Mesendoderm (in vitro differentiated cells): ENCODE measurements at places on chromosomes 5 and 9.

- no peak for DNase-seq
Observed at GRCh38 chr9:117488659-117489058, 73.8 kb upstream of the ASTN2 start.

- DNase-seq, result no peak
Observed at GRCh38 chr5:91839721-91840120, 456.6 kb upstream of the ARRDC3 start.

GRCh38 chr5:7983433-7983832 is 114.5 kb downstream of the MTRR start:
- DNase-seq, result no peak

DNA sequence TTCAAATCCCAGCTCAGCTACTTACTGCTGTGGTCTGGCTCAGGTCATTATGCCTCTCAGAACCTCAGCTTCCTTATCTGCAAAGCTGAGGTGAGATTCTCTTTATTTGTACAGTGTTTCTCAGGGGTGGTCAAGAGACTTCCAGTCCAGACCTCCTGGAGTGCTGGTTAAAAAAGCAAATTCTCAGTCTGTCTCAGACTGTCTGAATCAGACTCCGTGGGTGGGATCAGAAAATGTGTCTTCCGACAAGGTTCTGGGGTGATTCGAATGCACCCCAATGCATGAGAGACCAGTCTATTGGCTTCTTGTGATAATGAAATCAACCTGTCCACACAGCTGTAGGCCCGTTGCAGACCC is 137.7 kb upstream of the SMIM23 start:
- DNase-seq, result no peak

GRCh38 chr5:134398609-134399155 is 13.0 kb downstream of the CDKN2AIPNL start:
- DNase-seq, result no peak

- DNase-seq, result no peak
Observed at GRCh38 chr5:65828022-65828896, 98.1 kb upstream of the ERBIN start.

GRCh38 chr9:111728617-111729366 is 65.9 kb downstream of the SHOC1 start:
- no peak for DNase-seq

GRCh38 chr9:136328011-136328621 is 777 bp downstream of the GPSM1 start:
- DNase-seq, result no peak

GRCh38 chr9:116479056-116479544 is 208.0 kb upstream of the TRIM32 start:
- DNase-seq, result no peak

- no peak for DNase-seq
Observed at GRCh38 chr5:117188211-117188610, 613.6 kb upstream of the SEMA6A start.

- DNase-seq, result peak; percentile 57
Observed at GRCh38 chr9:18393340-18394130, 80.4 kb upstream of the ADAMTSL1 start.

- DNase-seq, result no peak
Observed at GRCh38 chr5:94777056-94777880, 158.8 kb downstream of the SLF1 start.

- DNase-seq, result no peak
Observed at GRCh38 chr9:70571258-70571657, 156.8 kb upstream of the KLF9 start.

GRCh38 chr5:141084487-141084989 is 9.9 kb upstream of the PCDHB2 start:
- peak; percentile 82 for DNase-seq

GRCh38 chr9:130143958-130144366 is 28.2 kb upstream of the NCS1 start:
- no peak for DNase-seq

DNA sequence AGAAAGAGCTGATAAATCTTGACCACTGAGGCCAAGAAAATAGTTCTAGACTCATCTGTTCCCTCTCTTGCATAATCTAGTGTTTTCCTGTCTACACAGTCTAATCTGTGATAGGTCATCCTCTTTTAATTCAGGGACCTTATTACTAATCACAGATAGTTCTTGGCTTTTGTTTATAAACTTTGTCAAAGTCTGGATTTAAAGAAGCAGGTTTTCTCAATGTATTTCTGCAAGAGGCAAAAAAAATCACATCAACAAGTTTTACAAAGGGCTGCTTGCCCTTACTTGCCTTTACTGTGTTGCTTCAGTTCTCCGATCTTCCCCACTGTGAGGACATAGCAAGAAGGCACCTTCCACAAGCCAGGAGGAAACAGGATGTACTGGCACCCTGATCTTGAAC is 43.9 kb upstream of the MTAP start:
- DNase-seq, result no peak

GRCh38 chr9:137376386-137376785 is 46.6 kb downstream of the EXD3 start:
- no peak for DNase-seq

- no peak for DNase-seq
Observed at GRCh38 chr5:58970766-58971165, 387.9 kb downstream of the RAB3C start.

DNA sequence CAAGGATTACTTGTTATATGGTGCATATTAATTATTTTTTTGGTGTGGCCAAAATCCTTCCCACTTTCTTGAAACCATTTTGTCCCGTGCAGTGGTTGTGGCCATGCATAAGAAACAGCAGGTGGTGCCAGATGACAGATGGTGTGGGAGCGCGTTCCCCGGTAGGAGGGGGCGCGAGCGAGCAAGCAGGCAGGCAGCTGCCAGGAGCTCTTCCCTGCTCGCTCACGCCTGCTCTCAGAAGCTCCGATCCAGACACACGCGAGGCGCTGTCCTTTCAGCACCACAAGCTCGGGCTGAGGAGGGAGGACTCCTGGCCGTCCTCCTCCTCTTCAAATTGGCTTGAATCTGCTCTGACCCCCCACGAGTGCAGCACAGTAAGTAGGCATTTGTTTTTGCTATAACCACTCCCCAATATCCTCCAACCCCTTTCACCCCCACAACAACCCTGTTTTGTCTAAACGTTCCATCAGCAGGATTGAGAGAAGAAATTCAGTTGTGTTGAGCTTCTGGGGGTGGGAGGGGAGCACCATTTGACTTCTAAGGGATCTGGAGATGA is at the start of gene NSG2:
TSS of gene NSG2 (plus strand) at position 237 of the 556 bp plus-strand sequence. CDS start 1,050 bp downstream, outside the sequence.
- DNase-seq, result peak; percentile 97
